ENCODE measurements at places on chromosomes 7 and 10. TPM values are rescaled to one million over a fixed set of nuclear protein-coding genes. Genes with fewer than 3 reads are reported as not detected.

DNA sequence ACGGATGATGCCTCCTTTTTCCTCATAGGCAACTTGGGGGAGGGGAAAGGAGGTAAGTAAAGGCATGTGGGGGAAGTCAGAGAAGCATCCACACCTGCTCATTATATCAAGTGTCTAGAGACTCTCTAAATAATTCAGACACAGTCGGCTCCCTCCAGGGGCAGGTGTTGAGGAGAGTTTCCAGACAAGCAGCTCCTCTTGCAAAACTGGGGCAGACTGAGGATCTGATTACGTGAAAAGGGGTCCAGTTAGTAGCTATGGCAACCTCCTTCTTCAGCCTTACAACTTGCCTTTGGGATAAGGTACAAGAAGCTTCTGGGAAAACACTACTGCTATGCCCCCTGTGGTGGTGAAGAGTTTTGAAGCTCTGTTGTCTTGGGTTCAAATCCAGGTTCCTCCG is 39.0 kb upstream of the SORBS1 start:
- H3K27me3 ChIP-seq: no peaks in the 10 kb centered on the region
- no peak for DNase-seq
- H3K4me3 ChIP-seq: no peak overlapping the region
- H3K27ac ChIP-seq: no peak overlapping the region
- H3K36me3 ChIP-seq: no peaks in the 10 kb centered on the region

The SMARCD3 gene
- total RNA-seq: 46.9 TPM

- no peaks in the 10 kb centered on the region for H3K27me3 ChIP-seq
- no peak overlapping the region for H3K27ac ChIP-seq
- no peak overlapping the region for H3K4me3 ChIP-seq
Observed at GRCh38 chr10:8065651-8066050, 11.2 kb downstream of the GATA3 start.

The C7orf57 gene
- total RNA-seq: not detected

DNA sequence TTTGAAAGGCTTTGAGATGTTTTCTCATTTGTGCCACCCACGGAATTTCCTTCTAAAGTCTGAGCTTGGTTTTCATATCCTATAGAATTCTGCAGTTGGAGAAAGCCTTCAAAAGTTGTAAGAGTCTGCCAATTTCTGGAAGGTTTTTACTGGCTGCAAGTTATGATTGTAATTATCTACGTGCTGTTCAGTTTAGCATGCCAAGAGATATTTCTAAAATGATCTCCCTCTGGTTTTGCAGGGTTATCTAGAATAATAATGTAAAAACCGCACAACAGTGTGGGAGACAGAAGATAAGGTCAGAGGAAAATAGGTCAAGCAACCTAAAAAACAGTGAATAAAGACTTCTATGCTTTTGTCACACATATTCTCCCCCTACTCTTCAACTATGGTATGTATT is 69.3 kb downstream of the MTERF1 start:
- H3K27ac ChIP-seq: no peak overlapping the region
- no peak for DNase-seq
- no peak overlapping the region for H3K4me3 ChIP-seq

The C10orf62 gene
- 1.1 TPM for total RNA-seq

GRCh38 chr7:30469303-30469702 is 9.3 kb downstream of the NOD1 start:
- H3K27me3 ChIP-seq: no peaks in the 10 kb centered on the region
- no peaks in the 10 kb centered on the region for H3K36me3 ChIP-seq
- peak; percentile 58 for DNase-seq
- H3K27ac ChIP-seq: peak overlapping the region; percentile 94
